Uterus (tissue), 4 donors: ENCODE measurements at places on chromosomes 6 and 20. TPM values are rescaled to one million over a fixed set of nuclear protein-coding genes. Genes with fewer than 3 reads are reported as not detected.

GRCh38 chr6:159398633-159399032 lies 229.4 kb downstream of the FNDC1 start:
- no peak for DNase-seq

DNA sequence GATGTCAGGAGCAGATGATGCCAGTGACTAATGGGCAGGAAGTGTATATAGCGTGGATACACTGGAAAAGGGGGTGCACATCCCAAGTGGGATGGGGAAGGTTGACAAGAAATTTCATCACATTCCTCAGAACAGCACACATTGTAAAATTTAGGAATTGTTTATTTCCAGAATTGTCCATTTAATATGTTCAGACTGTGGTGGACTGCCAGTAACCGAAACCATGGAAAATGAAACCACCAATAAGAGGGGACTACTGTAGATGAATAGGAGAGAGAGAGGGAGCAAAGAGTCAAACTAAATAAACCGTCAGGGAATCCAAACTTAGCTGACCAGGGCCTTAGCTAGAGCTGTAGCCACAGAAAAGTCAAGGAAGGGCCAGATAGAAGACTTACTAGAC lies 164.4 kb upstream of the PRDM1 start:
- DNase-seq, result no peak

The ADGRF5 gene
- 51.2 TPM for total RNA-seq

The LST1 gene
- 229 TPM for total RNA-seq

The CST2 gene
- not detected for total RNA-seq
